CD8-positive, alpha-beta memory T cell (primary cell): ENCODE measurements at places on chromosomes 1 and 21. TPM values are rescaled to one million over a fixed set of nuclear protein-coding genes. Genes with fewer than 3 reads are reported as not detected.

Gene LCE1D
- total RNA-seq = not detected

Gene HSD3B2
- total RNA-seq = not detected

Gene RAB3B
- 0.13 TPM for total RNA-seq

Gene DEPDC1
- 11.7 TPM for total RNA-seq

Gene DDAH1
- not detected for total RNA-seq

Gene WNT2B
- 0.09 TPM for total RNA-seq

Gene KCNA2
- total RNA-seq = 0.24 TPM

DNA sequence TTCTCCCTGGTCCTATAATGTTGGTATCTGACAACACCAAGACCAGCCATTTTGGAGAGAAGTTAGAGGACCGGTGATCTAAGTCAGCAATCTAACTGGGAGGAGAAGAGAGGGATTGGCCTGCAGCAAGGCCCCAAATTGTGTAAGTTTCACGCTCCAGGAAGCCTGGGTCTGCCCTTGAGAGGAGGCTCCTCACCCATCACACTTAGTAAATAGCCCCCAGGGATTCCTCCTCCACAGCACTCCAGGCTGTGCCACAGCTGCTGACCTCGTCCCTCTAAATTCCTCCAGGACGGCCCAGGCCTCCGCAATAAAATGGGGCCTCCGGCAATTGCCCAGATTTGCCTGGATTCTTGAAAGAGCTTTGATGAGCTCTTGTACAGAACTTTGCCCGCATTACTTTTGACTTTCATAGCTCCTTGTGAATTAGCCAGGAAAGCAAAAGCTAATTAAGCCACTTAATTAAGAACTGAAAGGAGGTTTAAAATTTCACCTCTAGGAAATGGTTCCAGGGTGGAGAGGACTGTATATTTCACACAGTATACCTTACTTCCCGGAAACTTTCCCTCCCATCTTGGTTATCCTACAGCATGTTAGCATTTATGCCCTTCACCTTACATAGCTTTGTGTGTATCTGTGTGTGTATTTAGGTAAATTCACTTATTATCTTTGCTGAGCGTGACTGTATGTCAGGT is 90.5 kb downstream of the LAMC2 start:
- H3K4me3 ChIP-seq = no peak overlapping the region
- H3K36me3 ChIP-seq = no peaks in the 10 kb centered on the region
- no peaks in the 10 kb centered on the region for H3K27me3 ChIP-seq
- no peaks in the 10 kb centered on the region for H3K4me1 ChIP-seq
- no peak overlapping the region for H3K27ac ChIP-seq

DNA sequence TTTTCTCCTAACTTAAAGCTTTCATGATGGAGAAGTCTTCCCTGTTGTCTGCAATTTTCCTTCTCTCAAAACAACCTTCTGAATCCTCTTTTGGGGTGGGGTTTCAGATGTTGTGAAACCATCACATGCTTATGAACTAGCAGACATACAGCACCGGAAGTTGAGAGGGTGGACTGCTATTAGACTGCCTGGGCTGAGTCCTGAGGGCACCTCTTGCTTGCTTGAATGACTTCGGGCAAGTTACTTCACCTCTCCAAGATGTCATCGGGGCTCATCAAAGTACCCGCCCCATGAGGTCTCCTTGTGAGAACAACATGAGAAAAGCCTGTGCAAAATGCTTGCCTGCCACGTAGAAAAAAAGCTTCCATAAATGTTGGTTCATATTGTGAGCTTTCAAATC is 89.6 kb downstream of the CCDC185 start:
- H3K4me3 ChIP-seq = no peak overlapping the region
- H3K27ac ChIP-seq = no peak overlapping the region
- no peak for DNase-seq
- H3K4me1 ChIP-seq = no peaks in the 10 kb centered on the region

DNA sequence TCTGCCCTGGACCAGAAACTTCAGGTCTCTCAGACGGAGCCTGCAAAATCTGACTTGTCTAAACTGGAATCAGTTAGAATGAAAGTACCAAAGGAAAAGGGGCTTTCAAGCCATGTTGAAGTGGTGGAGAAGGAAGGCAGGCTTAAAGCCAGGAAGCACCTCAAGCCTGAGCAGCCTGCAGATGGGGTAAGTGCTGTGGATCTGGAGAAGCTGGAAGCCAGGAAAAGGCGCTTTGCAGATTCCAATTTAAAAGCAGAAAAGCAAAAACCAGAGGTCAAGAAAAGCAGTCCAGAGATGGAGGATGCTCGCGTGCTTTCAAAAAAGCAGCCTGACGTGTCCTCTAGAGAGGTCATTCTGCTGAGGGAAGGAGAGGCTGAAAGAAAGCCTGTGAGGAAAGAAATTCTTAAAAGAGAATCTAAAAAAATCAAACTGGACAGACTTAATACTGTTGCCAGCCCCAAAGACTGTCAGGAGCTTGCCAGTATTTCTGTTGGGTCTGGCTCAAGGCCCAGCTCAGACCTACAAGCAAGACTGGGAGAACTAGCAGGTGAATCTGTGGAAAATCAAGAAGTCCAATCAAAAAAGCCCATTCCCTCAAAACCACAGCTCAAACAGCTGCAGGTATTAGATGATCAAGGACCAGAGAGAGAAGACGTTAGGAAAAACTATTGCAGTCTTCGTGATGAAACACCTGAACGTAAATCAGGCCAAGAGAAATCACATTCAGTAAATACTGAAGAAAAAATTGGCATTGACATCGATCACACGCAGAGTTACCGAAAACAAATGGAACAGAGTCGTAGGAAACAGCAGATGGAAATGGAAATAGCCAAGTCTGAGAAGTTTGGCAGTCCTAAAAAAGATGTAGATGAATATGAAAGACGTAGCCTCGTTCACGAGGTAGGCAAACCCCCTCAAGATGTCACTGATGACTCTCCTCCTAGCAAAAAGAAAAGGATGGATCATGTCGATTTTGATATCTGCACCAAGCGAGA is 46.6 kb downstream of the ZBTB17 start:
- no peak for DNase-seq
- no peaks in the 10 kb centered on the region for H3K27me3 ChIP-seq
- no peak overlapping the region for H3K27ac ChIP-seq
- peaks cover 61% of the 10 kb centered on the region for H3K36me3 ChIP-seq
- H3K4me3 ChIP-seq = no peak overlapping the region

DNA sequence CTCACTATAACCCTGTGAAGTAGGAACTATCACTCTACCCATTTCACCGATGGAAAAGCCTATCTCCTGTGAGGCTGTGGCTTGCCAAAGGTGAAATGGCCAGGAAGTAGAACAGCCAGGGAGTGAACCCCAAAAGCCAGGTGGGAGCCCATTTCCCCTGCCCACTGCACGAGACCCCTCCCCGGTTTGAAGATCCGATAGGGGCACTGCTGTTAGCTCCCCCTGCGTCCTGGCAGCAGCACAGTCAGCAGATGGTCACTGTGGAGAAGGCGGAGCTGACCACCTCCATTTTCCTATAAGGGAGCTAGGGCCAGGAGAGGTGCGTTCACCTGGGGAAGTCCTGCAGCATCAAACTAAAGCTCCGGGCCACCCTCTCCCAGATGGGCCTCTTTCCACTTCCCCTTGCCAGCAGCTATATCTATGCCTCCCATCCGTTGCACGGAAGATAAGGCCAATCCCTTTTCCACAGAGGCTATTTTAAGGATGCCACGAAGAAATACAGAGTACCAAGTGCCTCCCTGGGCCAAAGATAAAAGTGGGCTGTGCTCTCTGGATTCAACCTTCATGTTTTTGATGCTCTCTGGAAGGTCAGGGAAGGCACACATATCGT is 7.8 kb downstream of the ERG start:
- DNase-seq = no peak
- no peaks in the 10 kb centered on the region for H3K36me3 ChIP-seq
- H3K27me3 ChIP-seq = no peaks in the 10 kb centered on the region

- H3K36me3 ChIP-seq = no peaks in the 10 kb centered on the region
- no peaks in the 10 kb centered on the region for H3K27me3 ChIP-seq
- H3K4me3 ChIP-seq = no peak overlapping the region
- no peak for DNase-seq
Measured at GRCh38 chr1:180167021-180167701, 12.5 kb downstream of the QSOX1 start.

GRCh38 chr21:32733356-32733755 is 5.5 kb upstream of the SYNJ1 start:
- H3K4me1 ChIP-seq = peaks cover 29% of the 10 kb centered on the region
- no peaks in the 10 kb centered on the region for H3K27me3 ChIP-seq
- no peak for DNase-seq
- H3K36me3 ChIP-seq = peaks cover 4% of the 10 kb centered on the region

GRCh38 chr1:84006591-84006990 is 7.7 kb upstream of the TTLL7 start:
- no peaks in the 10 kb centered on the region for H3K4me1 ChIP-seq
- H3K27me3 ChIP-seq = peaks cover under 1% of the 10 kb centered on the region
- no peak overlapping the region for H3K27ac ChIP-seq
- H3K4me3 ChIP-seq = no peak overlapping the region
- no peaks in the 10 kb centered on the region for H3K36me3 ChIP-seq

DNA sequence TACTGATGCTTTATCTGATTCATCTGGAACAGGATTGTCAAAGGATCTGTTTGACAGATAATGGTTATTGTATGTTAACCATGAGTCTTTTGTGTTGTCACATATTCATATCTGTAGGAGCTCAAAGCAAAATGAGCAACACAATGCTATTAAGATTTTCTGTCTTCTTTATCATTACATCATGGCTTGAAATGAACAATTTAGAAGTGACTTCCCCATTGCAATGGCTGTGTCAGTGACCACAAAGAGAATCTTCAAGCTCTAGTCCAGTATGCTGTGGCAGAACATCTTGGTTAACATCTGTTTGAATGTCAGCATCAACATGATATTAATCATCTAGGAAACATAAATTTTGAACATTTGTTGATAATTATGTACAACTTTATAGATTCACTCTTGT is 1148.5 kb downstream of the PLA2G4A start:
- no peaks in the 10 kb centered on the region for H3K36me3 ChIP-seq
- H3K27ac ChIP-seq = no peak overlapping the region
- H3K4me3 ChIP-seq = no peak overlapping the region
- no peak for DNase-seq

GRCh38 chr1:33366762-33367484 is 46.0 kb upstream of the A3GALT2 start:
- H3K4me3 ChIP-seq = no peak overlapping the region
- DNase-seq = no peak

GRCh38 chr21:30249936-30250335 is 32.8 kb downstream of the KRTAP24-1 start:
- DNase-seq = no peak
- H3K4me1 ChIP-seq = no peaks in the 10 kb centered on the region
- no peaks in the 10 kb centered on the region for H3K36me3 ChIP-seq
- H3K4me3 ChIP-seq = no peak overlapping the region
- no peaks in the 10 kb centered on the region for H3K27me3 ChIP-seq

- no peak for DNase-seq
- H3K4me1 ChIP-seq = no peaks in the 10 kb centered on the region
- H3K4me3 ChIP-seq = no peak overlapping the region
- H3K27me3 ChIP-seq = no peaks in the 10 kb centered on the region
- no peaks in the 10 kb centered on the region for H3K36me3 ChIP-seq
Measured at GRCh38 chr1:3212453-3213355, 143.7 kb downstream of the PRDM16 start.

- no peaks in the 10 kb centered on the region for H3K36me3 ChIP-seq
- no peak overlapping the region for H3K4me3 ChIP-seq
- DNase-seq = no peak
Measured at GRCh38 chr21:46038341-46038829, 56.8 kb downstream of the COL6A1 start.

DNA sequence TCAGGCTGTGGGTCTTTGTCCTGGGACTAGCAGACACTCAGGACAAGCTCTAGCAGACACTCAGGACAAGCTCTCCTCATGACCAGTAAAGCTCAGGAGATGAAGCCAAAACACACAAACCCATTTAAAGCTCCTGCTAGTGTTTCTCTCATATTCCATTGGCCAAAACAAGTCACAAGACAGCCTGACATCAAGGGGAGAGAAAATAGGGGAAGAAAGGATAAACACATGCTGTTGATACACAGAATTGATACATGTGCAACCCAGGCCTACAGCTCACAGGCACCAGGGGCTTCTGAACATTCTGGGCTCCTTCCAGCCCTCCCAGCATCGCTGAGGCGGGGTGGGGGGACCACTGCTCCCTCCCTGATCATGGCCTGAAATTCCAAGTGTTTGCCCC is 35.3 kb downstream of the ATF3 start:
- H3K27me3 ChIP-seq = peaks cover 10% of the 10 kb centered on the region
- no peaks in the 10 kb centered on the region for H3K36me3 ChIP-seq
- no peaks in the 10 kb centered on the region for H3K4me1 ChIP-seq
- no peak for DNase-seq
- H3K4me3 ChIP-seq = no peak overlapping the region

- H3K36me3 ChIP-seq = no peaks in the 10 kb centered on the region
- no peak overlapping the region for H3K4me3 ChIP-seq
- DNase-seq = no peak
- H3K27ac ChIP-seq = no peak overlapping the region
- H3K27me3 ChIP-seq = no peaks in the 10 kb centered on the region
- H3K4me1 ChIP-seq = no peaks in the 10 kb centered on the region
Measured at GRCh38 chr1:211874521-211875347, 44.2 kb upstream of the LPGAT1 start.

DNA sequence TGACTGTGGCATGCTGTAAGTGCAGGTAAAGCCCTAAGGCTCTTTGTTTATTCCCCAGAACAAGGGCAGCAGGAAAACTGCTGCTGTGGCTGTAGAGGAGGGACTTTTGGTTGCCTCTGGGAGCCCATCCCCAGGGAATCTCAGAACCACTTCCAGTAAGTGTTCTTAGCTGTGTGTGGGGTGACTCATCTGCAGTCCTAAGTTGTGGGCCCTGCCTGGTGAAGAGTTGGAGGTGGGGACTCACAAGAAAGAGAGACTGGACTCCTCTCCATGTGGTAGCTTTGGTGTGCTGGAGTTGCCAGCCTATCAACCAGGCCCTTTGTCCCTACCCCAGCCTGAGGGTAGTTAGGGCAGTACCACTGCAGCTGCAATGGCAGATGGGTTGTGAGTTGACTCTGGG is 24.0 kb upstream of the DENND1B start:
- H3K27me3 ChIP-seq = no peaks in the 10 kb centered on the region
- no peak overlapping the region for H3K4me3 ChIP-seq
- no peak overlapping the region for H3K27ac ChIP-seq
- no peaks in the 10 kb centered on the region for H3K4me1 ChIP-seq
- no peaks in the 10 kb centered on the region for H3K36me3 ChIP-seq

DNA sequence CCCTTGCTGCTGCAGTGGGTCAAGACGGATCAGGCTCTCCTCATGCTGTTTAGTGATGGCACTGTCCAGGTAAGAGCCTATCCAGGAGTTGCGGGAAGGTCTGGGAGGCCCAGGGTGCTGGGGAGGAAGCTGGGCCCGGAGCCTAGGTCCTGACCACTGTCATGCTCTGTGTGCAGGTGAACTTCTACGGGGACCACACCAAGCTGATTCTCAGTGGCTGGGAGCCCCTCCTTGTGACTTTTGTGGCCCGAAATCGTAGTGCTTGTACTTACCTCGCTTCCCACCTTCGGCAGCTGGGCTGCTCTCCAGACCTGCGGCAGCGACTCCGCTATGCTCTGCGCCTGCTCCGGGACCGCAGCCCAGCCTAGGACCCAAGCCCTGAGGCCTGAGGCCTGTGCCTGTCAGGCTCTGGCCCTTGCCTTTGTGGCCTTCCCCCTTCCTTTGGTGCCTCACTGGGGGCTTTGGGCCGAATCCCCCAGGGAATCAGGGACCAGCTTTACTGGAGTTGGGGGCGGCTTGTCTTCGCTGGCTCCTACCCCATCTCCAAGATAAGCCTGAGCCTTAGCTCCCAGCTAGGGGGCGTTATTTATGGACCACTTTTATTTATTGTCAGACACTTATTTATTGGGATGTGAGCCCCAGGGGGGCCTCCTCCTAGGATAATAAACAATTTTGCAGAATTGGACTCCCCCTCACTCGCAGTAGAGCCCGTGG is 1.7 kb downstream of the DYNLT4 start:
- peaks cover 66% of the 10 kb centered on the region for H3K4me1 ChIP-seq
- no peak for DNase-seq
- peaks cover 29% of the 10 kb centered on the region for H3K36me3 ChIP-seq
- no peak overlapping the region for H3K4me3 ChIP-seq
